ENCODE measurements at places on chromosomes 1 and 21.

GRCh38 chr1:236516929-236517704 is 6.7 kb upstream of the LGALS8 start:
- DNase-seq, result peak; percentile 61

- no peak for DNase-seq
These were observed 74.6 kb upstream of the PDC start for GRCh38 chr1:186535388-186536133.

DNA sequence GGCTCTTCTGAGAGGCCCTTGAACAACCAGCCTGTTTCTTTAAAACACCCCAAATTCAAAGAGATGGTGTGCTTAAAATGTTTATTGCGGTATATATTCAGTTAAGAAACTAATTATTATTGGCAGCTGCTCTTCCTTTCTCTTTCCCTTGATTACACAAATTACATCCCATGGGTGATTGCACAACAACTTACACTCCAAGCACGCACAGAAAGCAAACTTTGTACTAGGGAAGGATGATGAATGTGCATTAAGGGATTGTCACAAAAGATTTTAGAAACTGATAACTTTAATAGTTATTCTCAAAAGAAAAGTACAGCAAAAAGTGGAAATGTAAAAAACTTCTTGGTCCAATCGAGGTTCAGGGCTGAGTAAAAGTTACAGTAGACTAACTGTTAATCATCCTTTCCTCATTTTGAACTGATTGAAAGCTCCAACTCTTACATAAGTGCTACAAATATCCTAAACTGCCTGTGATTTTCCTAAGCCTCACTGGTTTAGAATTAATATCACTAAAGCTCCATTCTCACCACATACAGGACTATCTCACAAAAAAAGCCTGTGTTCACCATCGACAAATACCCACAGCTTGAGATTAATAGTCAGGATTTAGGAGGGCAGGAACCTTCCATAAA is 153.4 kb downstream of the TTLL7 start:
- no peak for DNase-seq

GRCh38 chr1:116152577-116152943 is 41.4 kb downstream of the MAB21L3 start:
- DNase-seq, result no peak

- DNase-seq, result no peak
These were observed 126.9 kb downstream of the COQ8A start for GRCh38 chr1:227066999-227067398.

GRCh38 chr1:206872139-206872538 is 6.7 kb downstream of the IL20 start:
- no peak for DNase-seq

DNA sequence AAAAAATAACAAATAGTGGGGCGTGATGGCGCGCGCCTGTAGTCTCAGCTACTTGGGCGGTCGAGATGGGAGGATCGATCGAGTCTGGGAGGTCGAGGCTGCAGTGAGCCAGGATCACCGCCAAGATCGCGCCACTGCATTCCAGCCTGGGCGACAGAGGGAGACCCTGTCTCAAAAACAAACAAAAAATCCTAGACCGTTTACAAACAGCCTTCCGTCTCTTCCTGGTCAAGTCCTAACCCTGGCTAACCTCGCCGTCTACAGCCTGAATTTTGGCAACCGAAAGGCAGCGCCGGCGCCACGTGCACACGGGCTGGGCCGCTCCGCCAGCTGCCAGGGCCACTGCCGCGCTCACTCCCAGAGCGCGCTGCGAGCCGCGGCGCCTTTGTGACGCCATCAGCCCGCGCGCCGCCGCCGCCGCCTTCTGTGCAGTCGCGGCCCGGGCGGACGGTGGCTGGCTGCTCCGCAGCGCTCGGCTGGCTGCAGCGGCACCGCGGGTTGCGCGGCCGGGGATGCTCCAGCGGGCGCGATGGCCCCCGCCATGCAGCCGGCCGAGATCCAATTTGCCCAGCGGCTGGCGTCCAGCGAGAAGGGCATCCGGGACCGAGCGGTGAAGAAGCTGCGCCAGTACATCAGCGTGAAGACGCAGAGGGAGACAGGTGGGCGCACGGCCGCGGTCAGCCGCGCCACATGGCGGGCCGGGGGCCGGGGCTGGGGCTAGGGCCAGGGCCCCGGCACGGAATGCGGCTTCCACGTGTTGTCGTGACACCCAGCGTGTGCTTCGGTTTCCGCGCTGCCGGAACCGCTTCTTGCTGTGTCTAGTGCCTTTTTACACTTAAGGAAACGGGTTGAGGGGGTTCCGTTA is at the start of the genes HSF2BP and RRP1B:
TSS of gene HSF2BP (minus strand) at position 353 of the 865 bp plus-strand sequence. CDS start 1,392 bp downstream, outside the sequence.
TSS of gene RRP1B (plus strand) at position 425 of the 865 bp plus-strand sequence. CDS start at position 530, 105 bp downstream.
- peak; percentile 76 for DNase-seq

- DNase-seq, result peak; percentile 68
These were observed 17.2 kb downstream of the NFYC start for GRCh38 chr1:40708750-40709099.

GRCh38 chr1:151210830-151211229 is 12.5 kb downstream of the PIP5K1A start:
- DNase-seq, result no peak

GRCh38 chr1:75588779-75589475 is 22.0 kb downstream of the SLC44A5 start:
- DNase-seq, result no peak

DNA sequence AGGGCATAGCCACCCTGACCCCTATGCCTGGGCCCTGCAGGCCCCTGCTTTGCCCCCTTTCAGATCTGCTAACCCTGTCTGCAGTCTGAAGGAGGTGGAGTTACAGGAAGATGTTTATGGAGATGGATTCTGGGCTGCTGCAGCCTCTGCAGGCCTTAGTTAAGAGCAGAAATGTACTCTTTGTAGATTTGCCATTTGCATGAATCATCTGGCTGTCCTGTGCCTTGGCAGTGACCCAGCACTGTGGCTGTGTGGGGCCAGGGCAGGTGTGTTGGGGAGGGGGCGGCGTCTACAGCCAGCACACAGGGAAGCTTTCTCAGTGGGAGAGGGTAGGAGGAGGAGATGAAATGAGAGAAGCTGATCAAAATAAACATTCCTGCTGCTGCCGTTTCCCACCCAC is 867.3 kb downstream of the PLA2G4A start:
- DNase-seq, result no peak
